ENCODE measurements at places on chromosomes 7 and 10.
A peak's percentile ranks its signal among the peaks of the same experiment; 100 is the strongest.

GRCh38 chr10:63666836-63667383, 145.7 kb downstream of the REEP3 start:
- DNase-seq, result no peak

DNA sequence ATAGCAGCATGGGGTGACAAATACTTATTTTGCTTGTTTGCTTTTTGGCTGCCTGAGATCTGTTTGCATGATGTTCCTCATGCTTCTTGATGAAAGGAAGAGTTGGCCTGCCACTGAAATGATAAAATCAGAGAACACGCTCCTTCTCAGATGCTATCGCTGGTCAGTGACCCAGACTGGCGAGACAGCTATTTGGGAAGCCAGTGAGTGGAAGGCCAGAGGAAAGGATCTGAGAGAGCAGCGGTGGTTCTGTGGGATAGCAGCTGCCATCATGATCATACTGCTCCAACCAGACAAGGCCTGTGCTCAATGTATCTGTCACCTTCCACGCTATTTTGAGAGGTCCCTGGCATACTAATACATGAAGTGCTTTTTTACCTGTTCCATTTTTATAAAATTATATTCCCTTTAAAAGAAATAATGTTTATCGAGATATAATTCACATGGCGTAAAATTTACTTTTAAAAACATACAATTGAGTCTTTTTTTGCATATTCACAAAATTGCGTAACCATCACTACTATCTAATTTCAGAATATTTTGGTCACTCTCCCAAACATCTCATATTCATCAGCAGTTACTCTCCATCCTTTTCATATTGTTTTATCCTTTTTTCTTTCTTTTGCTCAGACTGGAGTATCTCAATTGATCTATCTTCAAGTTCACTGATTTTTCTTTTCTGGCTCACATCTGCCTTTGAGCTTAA, 695.1 kb downstream of the TNS3 start:
- DNase-seq, result no peak

GRCh38 chr7:148037044-148037443, 553.5 kb upstream of the C7orf33 start:
- no peak for DNase-seq

GRCh38 chr10:100141446-100142087, 44.3 kb downstream of the ERLIN1 start:
- no peak for DNase-seq

DNA sequence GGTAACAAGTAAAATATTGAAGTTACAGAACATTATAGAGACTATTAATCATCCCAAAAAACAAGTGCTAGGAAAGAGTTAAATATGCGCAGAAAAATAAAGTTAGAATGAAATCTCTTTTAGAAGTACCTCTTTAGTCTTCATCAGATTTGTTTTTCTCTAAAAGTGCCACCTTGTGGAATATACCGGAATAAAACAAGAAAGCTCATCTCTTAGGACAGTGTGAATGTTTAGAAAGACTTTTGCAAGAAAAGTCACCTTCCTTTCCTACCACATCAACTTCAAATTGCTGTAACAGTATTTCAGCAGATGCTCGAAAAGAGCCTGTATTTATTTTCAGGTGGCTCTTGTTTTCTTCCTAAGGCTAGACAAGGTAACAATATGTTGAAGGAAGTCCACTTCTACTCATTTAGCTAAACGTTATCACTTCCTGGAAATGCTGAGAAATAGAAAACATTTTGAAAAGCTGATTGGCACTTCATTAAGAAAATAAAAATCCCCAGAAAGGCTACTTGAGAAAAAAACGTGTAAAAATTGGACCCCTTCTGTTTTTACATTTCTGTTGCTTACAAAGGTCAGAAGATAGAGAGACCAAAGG, 19.8 kb upstream of the FAM133B start:
- DNase-seq, result no peak

DNA sequence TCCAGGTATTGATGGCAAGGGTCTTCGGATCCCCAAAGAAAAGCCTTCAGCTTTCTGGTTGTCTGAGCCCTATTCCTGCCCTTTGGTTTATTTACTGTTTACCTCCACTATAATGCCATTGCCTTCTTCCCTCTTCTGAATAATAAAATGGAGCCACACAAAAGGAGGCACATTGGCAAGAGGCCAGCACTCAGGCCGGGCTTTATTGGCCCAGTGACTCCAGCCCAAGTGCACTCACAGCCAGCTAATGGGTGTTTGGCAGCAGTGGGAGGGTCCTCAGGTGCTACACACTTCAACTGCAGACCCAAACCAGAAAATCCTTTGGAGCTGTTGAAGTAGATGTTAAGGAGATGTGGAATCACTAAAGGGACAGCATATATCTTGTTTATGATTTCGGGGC, 336.0 kb downstream of the PLXNA4 start:
- no peak for DNase-seq

DNA sequence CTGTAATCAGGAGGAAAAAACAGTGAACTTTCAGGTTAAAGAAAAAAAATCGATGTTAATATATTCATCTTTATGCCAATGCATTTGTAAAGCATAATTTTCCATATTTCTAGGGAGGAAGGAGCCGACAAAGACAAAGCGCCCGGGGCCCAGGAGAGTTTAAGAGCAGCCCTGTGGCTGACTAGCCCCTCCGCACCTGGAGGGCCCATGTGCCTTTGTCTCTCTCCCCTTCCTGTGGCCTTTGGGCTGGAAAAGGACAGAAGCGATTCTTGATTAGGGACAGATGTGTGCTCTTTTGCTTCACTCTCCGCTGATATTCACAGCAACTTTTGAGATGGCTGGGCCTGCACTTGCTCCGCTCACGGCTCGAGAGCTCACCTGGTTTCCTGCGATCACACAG, 23.1 kb downstream of the DDC start:
- no peak for DNase-seq

- no peak for DNase-seq
These were observed 64.7 kb downstream of the BICC1 start for GRCh38 chr10:58577437-58577777.

GRCh38 chr7:99243751-99244337, 28.8 kb upstream of the MYH16 start:
- DNase-seq, result no peak

- DNase-seq, result no peak
These were observed 5.6 kb downstream of the DENND11 start for GRCh38 chr7:141696348-141696747.

DNA sequence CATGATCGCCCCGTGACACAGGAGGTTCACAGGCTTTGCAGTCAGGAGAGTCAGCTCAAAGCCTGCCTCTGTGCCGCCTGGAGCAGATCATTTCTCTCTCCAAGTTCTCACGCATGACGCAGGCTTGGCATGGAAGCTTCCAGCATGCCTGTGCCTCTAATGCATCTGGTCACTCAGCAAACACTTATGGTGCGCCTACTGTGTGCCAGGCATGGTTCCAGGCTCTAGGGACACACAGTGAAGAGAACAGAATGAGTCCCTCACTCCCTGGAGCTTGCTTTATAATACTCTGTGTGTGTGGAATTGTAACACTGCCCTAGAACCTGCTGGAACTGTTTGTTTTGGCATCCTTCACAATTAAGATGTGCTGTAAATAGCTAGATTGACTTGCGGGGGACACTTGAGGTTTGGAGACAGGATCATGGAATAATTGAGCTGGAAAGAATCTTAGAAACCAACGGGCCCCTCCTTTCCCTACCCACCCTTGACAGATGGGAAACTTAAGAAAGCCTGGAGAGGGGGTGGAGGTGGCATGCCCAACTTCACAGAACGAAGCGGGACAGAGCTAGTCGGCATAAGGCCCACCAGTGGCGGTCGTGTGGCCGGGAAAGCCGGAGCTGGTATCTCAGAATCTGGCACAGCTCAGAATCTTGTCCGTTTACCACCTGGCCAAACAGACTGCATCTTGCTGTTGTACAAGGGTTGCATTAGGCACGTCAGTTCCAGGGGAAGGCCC, 4.6 kb upstream of the MYH16 start:
- DNase-seq, result no peak

DNA sequence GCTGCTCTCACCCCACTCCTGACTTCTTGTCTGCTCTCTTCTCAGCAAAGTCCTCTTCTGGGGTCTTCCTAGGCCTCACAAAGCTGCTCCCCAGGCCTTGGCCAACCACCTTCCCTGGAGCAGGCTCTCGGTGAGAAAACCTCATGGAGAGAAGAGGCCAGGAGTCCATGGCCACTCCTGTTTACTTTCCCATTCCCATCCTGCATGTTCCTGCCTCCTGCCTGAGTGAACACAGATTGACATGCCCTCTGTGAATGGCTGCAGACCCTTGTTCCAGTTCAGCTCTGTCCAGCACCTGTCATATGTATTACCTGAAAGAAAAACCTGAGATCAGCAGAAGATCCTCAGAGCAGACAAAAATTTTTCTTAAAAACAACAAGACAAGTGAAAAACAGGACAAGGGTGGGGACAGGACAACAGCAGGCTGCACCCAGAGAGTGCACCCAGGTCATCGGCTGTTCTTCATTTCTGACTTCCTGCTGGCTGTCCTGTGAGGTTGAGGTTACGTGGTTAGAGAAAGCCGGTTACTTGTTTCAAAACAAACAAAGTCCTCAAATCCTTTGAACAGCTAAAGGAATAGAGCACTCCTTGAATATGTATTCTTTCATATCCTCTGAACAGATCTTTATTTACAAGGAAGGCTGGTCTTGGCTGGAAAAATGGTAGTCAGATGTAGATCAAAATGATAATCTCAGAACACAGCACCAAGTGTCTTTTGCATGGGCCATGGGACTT, 34.0 kb upstream of the DLD start:
- DNase-seq, result no peak

GRCh38 chr10:97849103-97849686, 448 bp upstream of the GOLGA7B start:
- peak; percentile 77 for DNase-seq

DNA sequence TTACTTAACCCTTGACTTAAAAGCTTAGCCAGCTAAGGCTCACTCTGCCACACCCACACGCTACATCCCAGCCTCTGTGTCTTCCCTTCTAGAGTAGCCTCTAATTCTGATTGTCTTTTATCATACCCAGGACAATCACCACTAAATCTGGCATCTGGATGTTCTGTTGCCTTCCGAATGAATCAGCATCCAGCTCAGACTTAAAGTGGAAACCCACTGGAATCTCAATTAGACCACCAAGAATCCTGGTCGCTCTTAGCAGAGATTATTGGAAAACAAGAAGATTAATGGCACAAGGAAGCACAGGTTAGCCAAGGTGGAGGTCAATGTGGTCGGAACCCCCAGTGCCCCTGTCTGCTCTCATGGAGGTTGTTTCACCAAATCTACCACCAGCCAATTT, 404.2 kb upstream of the FOXK1 start:
- no peak for DNase-seq

DNA sequence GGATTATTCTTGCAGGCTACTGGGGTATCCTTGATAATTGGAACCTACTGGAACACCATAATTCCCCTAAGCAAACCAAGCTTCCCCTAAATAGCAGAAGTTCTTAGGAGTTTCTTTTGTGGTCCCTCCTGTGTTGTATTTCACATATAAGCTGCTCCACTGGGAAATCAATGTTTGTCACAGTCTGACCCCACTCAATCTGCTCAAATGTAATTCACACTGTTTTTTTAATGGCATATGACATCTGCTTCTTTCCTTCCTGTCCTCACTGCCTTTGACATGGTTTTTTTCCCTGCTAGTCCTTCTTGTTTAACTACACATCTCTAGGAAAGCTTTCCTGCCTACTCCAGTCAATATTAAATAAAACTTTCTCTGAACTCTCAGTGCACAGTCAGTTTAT, 1.8 kb upstream of the PTPRZ1 start:
- DNase-seq, result no peak

DNA sequence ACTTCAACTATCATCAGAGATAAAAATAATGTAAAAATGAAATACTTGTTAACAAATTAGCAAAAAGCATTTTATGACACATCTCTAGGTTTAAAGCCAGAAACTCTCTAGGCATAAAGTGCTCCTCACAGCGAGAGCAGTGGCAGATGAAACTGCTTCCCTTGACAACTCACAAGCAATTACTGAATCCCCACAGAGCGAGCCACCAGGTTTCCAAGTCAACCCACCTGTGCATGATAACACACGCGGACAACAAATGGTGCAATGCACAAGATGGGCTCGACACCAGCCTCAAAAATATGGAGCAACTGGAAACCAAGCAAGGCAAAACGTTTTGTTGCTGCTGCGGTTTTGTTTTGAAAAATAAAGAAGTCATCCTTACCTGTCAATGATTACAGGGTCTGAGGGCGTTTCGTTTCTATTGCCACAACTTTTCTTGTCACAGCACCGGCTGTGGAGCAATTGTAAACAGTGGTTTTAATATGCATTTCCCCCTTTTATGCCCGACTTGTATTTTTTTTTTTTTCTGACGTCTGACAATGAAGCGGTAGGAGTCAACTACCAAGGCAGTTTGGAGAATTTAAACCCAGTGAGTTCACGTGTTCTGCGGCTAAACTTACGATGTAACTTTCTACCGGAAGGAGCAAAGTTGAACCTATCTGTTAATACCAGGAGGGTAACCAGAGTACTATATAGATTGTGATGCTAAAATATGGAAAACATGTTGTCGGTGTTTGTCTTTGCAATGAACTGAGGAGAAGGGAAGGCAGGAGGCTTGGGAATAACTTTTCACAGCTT, 7.0 kb downstream of the EBF3 start:
- DNase-seq, result no peak

- no peak for DNase-seq
These were observed 366.5 kb upstream of the AKR1E2 start for GRCh38 chr10:4459531-4459930.

DNA sequence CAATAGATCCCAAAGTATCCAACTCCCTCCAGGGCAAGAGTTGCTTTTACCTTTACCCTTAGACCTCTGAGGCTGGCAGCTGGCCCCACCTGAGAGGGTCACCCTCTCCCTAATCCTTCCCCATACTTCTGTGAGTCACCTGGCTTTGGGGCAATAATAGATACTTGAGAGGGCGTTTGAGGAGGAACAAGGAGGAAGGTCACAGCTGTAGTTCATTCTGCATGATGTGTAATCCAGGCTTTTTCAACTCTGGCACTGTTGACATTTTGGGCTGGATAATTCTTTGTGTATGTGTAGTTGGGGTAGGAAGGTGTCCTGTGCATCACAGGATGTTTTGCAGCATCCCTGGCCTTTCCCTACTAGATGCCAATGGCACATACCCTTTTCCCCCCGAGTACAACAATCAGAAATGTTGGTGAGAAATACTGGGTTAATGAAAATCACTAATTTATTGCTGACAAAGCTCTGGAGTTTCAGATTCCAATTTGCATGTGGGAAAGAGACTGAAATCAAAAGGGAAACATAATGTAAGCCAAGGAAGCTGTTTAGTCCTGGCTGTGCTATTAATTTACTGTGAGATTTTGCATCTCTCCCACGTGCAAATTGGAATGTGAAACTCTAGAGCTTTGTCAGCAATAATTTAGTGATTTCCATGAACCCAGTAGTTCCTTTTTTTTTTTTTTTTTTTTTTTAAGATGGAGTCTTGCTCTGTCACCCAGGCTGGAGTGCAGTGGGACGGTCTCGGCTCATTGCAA, 3.6 kb downstream of the BLVRA start:
- DNase-seq, result no peak

- DNase-seq, result no peak
These were observed 7.6 kb upstream of the OIT3 start for GRCh38 chr10:72885953-72886352.

GRCh38 chr7:114865564-114865963, 56.3 kb upstream of the MDFIC start:
- DNase-seq, result peak; percentile 11
